ENCODE measurements at places on chromosomes 6 and 20.
A peak's percentile ranks its signal among the peaks of the same experiment; 100 is the strongest.

- DNase-seq, result no peak
Measured at GRCh38 chr6:167165858-167166471, 8.2 kb upstream of the GPR31 start.

DNA sequence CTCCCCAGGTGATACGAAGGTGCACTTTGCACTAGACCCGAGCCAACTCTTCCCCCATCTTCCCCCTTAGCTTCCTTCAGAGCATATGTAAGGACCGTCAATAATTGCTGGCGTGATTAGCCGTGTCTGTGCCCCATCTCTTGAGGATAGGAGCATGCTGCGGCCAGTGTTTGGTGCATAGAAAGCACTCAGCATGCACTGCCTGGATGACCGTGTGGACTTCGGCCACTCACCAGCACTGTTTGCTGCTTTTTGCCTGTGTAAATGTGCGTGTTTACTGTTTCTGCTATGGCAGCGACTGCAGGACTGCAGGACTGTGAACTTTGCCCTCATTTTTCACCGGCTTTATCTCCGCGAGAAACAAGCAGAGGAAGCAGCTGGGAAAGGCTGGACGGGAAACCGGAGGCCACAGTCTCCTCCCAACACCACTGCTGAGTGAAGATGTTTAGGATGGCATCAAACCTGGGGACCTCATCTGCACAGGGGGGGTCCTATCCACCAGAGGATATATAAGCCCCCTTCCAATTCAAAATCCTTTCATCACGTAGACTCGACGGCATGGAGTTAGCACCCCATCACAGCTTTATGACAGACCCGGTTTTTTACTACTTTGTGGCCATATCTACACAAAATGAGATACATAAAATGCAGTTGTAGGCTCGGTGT lies 150.6 kb upstream of the AFDN start:
- DNase-seq, result no peak

- DNase-seq, result no peak
Measured at GRCh38 chr6:153539602-153540001, 408.5 kb upstream of the RGS17 start.

DNA sequence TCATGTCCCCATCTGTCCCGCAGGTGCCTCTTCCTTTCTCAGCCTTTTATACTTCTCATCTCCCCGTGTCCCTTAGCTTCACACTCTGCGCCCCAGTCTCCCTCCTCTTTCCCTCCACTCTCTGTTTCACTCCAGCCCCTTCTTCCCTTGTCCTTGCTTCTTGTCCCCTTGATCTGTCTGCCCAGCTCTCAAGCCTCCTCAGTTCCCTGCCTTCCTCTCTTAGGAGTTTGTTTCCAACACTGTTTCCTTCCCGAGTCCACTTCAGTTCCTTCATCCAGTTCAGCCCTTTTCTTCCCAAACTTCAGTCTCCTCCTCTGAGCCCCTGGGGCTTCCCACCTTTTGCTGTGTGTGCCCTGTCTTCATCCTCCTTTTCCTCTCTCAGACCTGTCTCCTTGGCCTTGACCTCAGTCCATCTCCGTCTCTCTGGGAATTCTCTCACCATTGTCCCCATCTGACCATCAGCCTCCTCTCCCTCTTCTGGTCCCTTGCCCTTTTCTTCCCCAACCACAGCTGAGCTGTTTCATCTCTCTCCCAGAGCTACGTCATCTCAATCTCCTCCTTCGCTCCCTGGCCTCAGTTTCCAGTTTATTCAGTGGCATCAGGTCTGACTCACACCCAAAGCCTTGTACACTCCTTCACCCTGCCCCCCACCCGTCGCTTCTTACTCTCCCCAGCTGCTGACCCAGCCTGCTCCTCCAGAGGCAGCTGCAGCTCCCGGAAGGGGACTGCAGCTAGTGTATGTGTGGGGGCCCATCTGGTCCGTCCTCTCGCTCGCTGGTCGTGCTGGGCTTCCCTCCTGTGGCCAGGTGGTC lies 2.7 kb upstream of the DDR1 start:
- DNase-seq, result no peak

GRCh38 chr6:47690214-47690613 lies 8.2 kb upstream of the ADGRF4 start:
- no peak for DNase-seq

DNA sequence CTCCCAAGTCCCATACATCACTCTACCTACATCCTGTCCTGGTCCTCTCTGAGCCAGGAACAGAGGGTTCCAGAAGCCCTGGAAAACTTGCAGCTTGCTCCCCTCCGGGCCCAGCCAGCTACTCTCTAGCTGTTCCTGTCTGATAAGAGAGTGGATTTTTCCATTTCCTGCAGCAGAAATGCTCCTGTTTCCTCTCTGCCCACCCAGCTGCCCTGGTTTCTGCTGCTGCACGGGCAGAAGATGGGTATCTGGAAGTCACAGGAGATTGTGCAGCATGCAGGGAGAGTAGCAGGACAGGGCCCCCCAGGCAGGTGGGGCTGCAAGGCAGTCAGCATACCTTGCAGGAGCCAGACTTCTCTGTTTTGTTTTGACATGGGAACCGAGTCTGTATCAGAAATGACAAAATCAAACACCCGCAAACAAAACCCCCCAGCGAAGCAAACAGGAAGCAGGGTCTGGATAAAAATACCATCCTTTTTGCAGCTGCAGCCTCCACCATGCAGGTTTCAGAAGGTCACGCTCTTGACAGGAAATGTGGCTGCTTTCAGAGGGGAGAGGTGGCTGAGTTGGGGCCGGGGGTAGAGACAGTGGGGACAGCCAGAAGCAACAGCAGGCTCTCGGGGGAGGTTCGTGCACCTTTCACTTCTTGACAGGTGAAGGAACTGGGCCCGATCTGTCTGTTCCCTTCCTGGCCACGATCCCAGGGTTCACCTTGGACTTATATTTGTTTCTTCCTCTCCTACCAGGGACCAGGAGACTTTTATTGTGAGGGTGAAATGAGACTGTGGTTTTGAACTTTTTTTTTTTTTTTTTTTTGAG lies 50.8 kb upstream of the FAM83D start:
- peak; percentile 31 for DNase-seq

DNA sequence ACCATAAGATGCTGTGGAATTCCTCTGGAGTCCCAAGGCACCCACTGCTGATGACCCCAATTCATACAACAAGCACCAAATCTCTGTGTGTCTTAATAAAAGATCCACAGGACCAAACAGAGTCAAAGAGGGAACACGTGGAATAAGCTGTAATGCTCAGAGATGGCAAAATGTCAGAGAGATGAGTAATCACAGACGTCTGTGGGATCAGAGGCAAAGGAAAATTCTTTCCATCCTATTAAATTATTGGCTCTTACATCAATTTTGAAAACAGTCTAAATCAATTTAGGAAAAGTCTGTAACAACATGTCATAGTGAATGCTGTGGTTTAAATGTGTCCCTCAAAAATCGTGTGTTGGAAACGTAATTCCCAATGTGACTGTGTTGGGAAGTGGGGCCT lies 17.5 kb upstream of the SAMD3 start:
- no peak for DNase-seq

DNA sequence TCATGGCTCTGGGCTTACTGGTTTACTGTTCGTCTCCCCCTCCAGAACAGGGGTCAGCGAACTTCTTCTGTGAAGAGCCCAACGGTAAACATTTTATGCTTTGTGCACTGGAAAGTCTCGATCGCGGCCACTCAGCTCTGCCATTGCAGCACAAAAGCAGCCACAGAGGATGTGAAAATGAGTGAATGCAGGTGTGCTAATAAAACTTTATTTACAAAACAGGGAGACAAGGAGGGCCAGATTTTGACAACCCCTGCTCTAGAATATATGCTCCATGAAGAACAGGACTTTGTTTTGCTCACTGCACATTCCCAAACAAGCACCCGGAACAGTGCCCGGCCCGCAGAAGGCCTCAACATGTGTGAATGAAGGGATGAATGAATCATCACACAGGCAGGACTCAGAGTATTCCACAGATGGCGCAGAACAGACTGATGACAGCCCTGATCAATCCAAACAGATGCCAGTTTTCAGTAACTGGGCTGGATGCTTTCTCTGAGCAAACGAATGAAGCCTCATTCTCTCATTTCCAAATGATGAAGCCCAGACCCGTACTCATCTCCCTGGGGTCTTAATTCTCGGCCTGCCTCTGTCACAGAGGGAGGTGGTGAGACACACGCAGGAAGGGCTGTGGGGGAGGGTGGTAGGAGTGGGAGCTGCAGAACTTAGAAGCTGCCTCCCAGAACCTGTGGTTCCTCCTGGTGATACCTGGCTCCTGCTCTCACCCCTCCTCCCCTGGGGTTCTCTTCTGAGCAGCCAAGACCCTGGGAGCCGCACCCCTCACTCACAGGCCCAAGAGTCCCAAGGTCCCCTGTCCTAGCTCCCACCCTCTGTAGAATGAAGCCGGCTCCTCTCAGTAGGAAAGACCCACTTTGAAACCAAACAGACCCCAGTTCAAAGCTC lies 196.4 kb downstream of the PREX1 start:
- no peak for DNase-seq

DNA sequence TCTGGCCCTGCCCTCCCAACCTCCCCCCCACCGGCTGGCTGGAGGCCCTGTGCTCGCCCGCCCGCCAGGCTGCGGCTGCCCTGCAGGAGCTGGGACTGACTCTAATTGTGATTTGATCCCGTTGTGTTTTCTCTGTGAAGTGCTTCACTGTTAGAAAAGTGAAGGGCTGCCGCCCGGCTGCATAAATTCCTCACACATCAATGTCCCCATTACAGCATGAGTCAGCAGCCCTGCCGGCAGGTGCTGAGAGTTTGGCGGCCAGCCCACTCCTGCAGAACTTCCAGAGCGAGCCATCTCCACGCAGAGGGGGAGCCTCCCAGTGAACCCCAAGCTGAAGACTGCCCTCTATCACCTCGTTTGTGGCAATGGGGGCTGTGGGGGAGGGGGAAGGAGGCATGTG lies 137.9 kb downstream of the DLL1 start:
- no peak for DNase-seq

DNA sequence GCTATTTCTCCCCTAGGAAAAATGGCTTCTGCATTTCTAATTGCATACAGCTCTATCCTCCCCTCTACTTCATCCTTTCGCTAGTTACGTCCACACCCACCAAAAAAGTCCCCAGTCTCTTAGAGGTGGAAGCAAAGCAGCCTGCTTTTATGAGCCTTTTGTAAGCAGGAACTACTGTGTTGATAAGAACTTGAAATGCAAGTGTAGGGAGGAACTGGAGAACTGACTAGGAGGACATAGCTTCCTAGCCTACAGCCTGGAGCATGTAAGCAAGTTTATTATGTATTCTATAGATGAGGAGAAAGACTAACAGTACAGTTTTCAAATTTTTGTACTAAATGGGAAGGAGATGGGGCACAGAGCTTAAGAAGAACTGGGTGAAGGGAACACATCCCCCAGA lies 10.3 kb downstream of the ARHGAP18 start:
- DNase-seq, result no peak

DNA sequence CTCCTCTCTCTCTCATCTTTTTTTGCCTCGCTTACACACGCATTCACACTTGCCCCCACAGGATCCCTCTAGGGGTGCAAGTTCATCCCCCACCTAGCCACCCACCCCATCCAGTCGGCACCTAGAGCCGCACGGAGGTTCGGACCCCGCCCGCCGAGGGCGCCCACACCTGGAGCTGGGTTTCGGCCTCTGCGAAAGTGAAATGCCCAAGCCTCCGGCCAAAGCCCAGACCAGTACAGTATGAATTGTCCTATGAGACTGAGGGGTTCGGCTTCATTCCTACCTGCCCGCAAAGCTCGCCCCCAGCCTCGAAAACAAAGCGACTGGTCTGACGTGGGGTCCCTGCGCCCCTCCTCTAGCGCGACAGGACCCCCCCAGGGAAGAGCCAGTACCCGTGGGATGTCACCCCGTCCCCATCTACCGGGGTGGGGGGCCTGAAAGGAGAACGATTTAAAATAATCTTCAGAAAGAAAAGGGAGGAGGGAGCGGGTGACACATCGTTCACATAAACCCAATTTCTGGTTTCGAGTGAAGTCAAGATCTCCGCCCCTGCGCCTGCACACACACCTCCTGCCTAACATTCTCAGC lies 1.5 kb downstream of the TFAP2A start:
- no peak for DNase-seq
